Stimulated activated CD4-positive, alpha-beta T cell treated with anti-CD3 and anti-CD28 coated beads, Interleukin-1b, Interleukin-23, amount 100 ng/mL, for 4 hours (primary cell): ENCODE measurements at places on chromosomes 3 and 15.
A peak's percentile ranks its signal among the peaks of the same experiment; 100 is the strongest.

DNA sequence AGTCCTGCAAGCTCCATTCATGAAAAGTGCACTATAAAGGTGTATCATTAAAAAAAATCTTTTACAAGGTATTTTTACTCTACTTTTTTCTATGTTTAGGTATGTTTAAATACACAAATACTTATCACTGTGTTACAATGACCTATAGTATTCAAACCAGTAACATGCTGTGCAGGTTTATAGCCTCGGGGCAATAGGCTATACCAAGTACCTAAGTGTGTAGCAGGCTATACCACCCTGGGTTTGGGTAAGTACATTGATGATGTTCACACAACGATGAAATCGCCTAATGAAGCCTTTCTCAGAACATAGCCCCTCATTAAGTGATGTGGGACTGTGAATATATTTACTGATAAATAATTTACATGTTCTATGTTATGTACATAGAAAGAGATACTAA, 104.6 kb downstream of the ATP1B3 start:
- DNase-seq = no peak

GRCh38 chr3:64575211-64575844, 112.5 kb downstream of the ADAMTS9 start:
- no peak for DNase-seq

DNA sequence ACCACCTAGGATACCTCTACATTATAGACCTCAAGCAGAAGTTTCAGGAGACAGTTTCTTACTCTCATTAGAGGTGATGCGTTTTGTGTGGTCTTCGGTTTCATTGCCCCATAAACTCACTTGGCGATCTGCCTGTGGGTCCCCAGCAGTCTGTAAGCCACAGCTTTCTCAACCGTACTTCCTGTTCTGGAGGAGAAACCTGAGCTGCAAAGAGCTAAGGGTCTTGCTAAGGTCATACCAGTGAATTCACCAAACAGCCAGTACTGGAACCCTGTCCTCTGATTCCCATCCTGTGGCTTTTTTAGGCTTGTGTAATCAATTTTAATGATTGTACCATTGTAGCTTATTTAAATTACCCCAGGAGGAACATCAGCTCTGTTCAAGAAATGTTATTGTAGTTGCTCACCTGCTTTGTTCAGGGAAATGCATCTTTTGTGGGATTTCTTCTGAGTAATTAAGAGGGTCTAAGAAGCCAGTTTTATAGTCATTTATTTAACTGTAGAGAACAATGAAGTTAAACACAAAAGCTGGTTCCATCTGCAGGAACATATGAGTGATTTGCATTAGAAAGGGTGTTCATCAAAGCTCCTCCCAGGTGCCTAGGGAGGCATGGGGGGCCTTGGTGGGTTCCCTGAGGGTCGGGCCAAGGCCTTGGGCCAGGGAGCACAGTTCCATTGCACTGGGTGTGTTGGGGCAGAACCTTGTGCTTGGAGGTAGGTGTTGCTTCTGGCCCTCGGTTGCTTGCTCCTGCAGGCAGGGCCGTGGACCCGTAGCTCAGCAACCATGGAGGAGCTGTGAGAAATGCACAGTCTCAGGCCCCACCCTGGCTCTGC, 69.6 kb downstream of the APBA2 start:
- DNase-seq = no peak

- DNase-seq = no peak
Measured at GRCh38 chr3:13947912-13948311, 68.0 kb upstream of the WNT7A start.

- DNase-seq = no peak
Measured at GRCh38 chr15:33946152-33946551, 22.1 kb upstream of the CHRM5 start.

DNA sequence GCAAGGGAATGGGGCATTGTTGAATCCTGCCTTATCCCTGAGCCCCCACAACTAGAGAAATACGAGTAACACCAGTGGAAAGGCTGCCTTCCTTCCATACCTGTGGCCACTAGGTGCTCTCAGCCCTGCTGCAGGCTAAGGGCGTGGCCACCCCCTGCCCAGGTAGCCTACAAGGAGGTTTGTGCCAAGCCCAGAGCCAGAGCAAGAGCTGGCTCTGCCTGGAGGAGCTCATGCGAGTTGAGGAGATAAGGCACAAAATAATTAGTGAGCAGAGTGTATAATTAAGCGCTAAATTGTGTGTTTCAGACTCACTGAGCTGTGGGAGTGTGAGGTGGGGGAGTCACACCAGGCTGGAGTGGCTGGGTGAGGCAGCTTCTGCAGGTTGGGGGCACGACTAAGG, 49.2 kb downstream of the TPRA1 start:
- DNase-seq = no peak

GRCh38 chr15:73727330-73727976, 25.7 kb downstream of the INSYN1 start:
- no peak for DNase-seq

- DNase-seq = no peak
Measured at GRCh38 chr3:42515391-42515916, 13.0 kb downstream of the VIPR1 start.

GRCh38 chr15:71596672-71597071, 213.7 kb upstream of the NR2E3 start:
- no peak for DNase-seq

DNA sequence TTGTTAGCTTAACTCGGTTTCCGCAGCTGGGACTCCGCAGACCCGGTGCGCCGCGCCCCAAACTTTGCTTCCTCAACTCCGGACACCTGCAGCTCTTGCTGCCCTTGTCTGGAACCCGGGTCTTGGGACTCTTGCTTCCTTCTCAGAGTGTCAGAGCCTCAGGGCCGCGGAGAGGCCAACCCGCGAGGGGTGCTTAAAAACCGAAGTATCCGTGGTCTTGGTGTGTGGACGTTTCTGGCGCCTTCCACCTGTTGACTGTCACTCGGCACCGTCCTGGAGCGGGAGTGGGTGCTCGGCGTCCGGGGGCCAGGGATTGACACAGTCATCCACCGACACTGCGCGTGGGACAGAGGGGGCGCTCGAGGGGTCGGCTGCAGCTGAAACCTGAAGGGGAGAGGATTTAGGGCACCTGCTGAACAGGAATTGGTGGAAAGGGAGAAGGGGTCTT, 386 bp downstream of the SQOR start:
- DNase-seq = peak; percentile 55

- DNase-seq = no peak
Measured at GRCh38 chr3:45406772-45407171, 18.4 kb downstream of the LARS2 start.

- DNase-seq = no peak
Measured at GRCh38 chr3:117887901-117888300, 1146.7 kb downstream of the IGSF11 start.

DNA sequence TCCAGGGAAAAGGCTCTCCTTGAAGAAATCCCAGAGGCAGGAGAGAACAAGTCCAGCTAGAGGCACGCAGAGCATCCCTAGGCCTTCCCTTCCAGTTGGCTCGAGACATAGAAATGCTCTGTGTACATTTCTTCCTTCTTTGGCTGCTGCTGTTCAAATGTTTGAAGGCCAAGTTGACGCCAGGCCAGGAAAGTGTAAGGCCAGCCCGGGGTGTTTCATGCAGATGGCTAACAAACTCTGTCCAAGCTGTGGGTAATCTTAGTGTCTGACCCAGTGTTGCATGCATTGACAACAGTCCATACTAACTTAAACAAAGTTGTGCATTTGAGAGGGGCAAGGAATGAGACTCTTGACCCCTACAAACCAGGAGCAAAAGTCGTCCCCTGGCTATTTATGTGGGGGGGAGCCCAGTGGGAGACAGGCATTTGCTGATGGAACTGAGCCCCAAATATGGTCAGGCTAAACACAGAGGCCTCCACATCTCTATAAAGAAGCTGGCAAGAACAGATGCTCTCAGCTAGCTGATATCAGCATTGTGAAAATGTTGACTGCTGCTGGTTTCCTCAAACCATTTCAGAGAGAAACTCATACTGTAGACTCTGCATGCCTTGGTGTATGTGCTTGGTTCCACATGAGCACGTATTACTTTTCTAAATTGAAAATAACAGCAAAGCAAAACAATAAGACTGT, 139.5 kb downstream of the ADAMTS9 start:
- no peak for DNase-seq

DNA sequence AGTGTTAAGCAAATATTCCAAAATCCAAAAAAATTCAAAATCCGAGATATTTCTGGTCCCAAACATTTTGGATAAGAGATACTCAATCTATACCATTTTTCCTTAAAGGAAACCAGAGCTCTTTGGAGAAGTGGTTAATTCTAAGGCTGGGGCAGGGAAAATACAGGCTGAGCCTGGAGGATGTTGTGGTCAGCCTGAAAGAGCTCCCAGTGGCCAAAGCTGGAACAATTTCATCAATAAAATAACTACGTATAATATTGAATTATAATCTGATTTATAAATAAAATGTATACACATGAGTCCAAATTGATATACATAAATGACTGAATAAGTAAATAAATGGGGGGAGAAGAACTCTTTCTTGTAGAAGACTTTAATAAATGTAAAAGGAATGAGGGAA, 24.6 kb downstream of the PPARG start:
- no peak for DNase-seq

- no peak for DNase-seq
Measured at GRCh38 chr15:70031713-70032112, 66.0 kb downstream of the TLE3 start.

- no peak for DNase-seq
Measured at GRCh38 chr3:140599496-140599895, 78.4 kb upstream of the TRIM42 start.

DNA sequence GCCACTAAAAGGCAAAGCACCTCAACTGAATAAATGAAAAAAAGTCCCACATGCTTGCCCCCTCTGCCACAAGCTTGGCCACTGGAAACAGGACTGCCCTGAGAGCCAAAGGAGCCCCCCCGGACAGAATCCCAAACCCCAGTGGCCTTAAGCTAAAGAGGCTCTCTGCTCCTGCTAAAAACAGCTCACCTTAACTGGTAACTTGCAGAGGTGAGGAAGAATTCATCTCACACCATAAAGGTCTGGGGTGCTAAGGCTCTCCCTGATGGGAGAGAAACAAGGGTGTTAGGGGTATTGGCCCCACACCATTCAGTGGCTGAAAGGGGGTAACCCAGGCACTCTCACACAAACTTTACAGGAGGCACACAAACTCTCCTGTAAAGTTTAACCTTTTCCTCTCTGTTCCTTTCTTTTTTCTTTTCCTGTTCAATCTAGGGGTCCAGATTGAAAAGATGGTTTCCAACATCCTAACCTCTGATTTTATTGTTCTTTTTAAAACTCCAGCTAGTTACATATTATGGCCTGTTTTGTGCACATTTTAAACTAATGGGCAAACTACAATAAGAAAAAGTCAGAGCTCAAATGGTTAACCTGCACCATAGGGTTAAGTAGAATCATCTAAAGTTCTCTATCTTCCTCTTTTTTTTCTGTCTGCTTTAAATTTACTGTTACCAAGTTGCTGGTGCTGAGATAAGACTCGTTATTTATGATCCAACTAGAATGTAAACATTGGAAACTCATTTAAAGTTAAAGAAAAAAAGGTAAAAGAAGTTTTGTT, 19.9 kb downstream of the TRANK1 start:
- no peak for DNase-seq

- DNase-seq = no peak
Measured at GRCh38 chr3:3842356-3842755, 43.1 kb downstream of the LRRN1 start.

DNA sequence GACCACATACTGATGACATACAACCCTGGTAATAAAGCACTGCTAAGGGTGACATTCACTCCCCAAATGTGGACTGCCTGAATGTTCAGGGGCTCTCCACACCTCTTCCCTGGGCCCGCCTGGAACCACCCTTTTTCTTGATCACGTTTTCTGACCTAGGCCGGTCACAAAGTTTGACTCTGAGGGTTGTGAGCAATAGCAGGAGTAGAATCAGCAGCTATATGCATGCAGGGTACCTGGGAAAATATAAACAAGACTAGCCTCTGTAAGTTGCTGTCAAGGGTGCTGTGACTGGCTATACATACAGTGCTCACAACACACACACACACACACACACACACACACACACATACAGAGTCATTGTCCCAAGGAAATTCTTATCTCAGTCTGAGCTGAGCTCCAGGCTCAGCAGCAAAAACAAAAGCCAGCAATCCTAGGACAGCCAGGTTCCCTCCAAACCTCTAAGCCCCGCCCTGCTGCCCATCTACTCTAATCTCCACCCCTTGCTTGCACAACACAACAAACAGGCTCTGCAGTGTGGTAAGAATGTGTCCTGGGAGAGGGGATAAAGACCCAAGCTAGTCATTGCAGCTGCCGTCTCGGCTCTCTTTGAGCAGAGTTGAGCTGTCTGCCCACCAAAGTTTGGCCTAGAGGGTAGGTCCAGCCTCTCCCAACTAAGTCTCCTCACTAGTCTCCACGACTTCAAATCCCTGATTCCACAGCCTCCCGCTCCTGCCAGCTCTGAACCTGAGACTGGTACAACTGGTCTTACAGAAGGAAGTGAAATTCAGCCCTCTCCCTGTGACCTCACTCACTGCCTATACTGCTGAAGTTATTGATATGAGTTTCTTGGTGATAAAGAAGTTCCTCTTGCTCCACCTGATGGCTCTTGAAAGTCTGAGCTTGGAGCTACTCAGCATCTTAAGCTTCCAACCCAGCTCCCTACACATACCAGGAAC, 2.2 kb downstream of the BMF start:
- DNase-seq = no peak

DNA sequence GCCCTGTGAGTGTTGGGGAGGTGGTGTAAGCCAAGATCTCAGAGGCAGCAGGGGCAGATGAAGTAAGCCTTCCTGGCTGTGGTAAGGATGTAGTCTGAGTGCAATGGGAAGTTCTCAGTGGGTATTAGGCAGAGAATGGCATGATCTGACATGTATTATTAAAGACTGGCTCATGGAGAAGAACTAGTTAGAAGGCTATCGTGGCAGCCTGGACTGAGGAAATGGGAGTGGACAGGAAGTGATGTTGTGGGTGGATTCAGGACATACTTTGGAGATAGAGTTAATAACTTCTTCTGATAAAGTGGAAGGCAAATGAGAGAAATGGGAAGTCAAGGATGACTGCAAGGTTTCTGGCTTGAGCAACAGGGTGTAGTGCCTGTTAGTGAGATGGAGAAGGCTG, 250.9 kb upstream of the CFAP20DC start:
- no peak for DNase-seq

- DNase-seq = no peak
Measured at GRCh38 chr3:186216900-186217819, 108.3 kb upstream of the ETV5 start.

DNA sequence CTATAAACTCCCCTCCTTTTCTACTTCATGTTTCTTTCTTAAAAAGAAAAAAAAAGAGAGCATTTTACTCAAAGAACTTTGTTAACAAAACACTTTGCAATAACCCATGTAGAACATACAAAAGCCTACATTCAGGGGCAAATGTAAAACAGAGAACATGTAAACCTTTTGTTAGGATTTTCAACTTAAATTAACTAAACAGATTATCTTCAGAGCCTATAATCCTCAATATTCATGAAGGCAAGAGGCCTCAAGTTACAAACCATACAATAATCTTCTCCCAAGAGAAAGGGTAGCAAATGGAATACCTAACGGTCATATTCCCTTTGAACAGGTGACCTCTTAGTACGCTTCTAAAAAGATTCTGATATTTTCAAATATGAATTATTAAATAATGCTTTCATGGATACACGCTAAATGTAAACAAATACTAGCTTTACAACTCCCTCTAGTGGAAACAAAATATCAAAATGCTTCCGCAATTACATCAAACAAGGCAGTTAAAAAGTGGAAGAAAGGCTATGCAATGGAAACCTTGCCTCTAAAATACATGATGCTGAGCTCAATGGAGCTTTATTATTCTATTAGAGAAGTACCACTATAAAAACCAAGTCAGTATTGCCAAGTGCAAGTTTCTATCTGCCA, 9.9 kb downstream of the CEP152 start:
- no peak for DNase-seq

- no peak for DNase-seq
Measured at GRCh38 chr3:11907667-11908660, 61.3 kb upstream of the TAMM41 start.

- no peak for DNase-seq
Measured at GRCh38 chr3:151398895-151399294, 14.3 kb upstream of the P2RY12 start.
